ENCODE measurements at places on chromosomes 5 and 9. TPM values are rescaled to one million over a fixed set of nuclear protein-coding genes. Genes with fewer than 3 reads are reported as not detected.

The IQGAP2 gene
- total RNA-seq, result 28.3 TPM

The SLC36A2 gene
- total RNA-seq, result not detected

DNA sequence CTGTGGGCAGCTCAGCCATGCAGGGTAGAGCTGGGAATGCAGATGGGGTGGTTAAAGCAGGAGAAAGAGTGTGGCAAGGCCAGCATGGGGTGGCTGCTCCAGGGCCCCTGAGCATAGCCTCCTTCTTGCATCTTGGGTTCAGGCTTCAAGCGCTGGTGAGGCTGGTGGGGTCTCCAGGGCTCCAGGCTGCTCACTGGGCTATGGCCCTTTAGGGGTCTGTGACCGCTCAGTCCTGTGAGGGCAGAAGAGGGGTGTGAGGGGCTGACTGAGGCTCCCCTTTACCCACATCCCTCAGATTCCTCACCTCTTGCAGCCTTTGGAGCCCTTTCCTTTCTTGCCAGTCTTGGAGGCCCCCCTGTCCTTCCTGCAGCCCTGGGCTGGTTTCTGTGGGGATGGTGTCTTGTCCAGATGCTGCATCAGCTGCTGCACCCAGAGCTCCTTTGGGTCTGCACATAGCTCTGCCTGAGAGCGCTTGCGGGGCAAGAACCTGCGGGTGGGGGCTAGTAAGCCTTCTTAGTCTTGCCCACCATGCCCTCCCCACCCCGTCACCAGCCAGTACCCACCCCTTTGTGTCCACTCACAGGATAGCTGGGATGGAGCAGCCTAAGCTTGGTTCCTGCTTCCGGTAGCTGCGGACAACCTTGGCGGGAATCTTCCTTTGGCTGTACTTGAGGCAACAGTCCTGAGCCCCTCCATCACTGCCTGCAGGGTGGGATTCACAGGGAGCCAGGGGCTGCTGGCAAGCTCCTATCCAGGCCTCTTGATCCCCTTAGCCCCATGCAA, 549 bp downstream of the CCL21 start:
- no peak for DNase-seq

DNA sequence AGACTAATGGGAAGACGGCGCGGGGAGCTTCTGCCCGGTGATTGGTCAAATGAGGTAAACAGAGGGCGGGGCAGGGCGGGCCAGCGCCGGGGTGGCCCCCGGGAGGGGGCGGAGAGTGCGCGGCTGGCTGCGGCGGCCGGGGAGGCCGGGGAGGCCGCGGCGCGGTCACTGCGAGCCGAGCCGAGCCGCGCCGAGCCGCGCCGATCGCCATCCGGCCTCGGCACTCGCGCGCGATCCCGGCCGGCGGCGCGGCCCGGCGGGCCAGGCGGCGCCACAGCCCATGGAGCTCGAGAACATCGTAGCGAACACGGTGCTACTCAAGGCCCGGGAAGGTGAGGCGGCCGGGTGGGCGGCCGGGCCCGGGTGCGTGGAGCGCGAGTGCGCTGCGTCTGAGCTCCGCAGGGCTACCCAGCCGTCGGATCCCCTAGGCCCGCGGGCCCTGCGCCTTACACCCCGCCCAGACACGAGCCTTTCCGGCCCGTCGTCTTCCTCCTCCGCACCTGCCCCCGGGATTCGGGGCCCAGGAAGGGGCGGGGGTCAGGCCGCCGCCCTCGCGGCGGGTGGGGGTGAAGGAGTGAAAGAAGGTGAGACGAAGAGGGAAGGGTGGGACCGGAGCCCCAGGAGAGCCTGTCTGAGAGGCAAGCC, at the start of gene GRK6:
Gene GRK6 (plus strand): TSS at position 111 of the 645 bp plus-strand sequence. CDS start 170 bp downstream, at position 281.
- peak; percentile 74 for DNase-seq

- no peak for DNase-seq
These were observed 1767.0 kb downstream of the MAT2B start for GRCh38 chr5:165272436-165272835.

DNA sequence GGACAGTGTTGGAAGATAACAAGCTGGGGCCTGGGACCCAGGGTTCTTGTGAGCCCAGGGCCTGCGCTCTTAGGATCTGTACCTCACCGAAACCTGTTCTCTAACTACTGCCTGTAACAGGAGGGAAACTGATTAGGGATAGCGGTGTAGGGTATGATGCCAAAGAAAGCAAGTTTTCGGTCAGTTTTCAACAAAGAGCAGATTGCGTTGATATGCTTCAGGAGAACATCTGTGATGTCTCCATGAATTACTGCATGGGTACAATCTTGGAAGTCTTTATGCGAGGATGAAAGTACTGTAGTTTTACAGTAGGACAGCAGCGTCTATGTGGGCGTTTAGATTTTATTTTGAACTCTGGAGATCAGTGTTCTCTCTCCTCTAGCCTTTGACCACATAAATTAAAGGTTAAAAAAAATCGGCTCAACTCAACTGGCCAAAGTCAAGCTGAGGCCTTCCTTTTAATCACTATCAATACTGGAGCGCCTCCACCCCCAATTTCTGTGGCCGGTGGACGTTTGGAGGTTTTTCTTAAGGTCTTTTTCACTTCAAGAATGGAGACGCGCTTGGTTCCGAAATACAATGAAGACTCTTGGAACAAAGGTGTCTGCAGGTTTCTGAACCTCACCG, 3.0 kb downstream of the NFIL3 start:
- peak; percentile 9 for DNase-seq

DNA sequence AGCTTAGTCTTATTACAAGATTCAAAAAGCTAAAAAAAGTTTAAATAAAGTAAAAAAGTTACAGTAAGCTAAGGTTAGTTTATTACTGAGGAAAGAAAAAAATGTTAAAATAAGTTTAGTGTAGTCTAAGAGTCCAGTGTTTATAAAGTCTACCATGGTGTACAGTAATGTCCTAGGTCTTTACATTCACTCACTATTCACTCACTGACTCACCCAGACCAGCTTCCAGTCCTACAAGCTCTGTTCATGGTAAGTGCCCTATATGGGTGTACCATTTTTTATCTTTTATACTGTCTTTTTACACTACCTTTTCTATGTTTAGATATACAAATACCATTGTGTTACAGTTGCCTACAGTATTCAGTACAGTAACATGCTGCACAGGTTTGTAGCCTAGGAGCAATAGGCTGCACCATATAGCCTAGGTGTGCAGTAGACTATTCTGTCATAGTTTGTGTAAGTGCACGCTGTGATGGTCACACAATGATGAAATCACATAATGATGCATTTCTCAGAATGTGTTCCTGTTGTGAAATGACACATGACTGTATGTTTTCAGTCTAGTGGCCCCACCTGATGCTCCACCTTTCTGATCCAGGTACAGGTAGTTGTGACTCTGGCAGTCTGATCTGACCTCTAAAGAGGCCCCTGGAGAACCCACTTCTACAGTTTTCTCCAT, 45.7 kb downstream of the SNX18 start:
- no peak for DNase-seq
